Esophagus muscularis mucosa (tissue), 4 donors: ENCODE measurements at places on chromosomes 6 and 20. TPM values are rescaled to one million over a fixed set of nuclear protein-coding genes. Genes with fewer than 3 reads are reported as not detected.

The LRP11 gene
- total RNA-seq = 21.9 TPM

DNA sequence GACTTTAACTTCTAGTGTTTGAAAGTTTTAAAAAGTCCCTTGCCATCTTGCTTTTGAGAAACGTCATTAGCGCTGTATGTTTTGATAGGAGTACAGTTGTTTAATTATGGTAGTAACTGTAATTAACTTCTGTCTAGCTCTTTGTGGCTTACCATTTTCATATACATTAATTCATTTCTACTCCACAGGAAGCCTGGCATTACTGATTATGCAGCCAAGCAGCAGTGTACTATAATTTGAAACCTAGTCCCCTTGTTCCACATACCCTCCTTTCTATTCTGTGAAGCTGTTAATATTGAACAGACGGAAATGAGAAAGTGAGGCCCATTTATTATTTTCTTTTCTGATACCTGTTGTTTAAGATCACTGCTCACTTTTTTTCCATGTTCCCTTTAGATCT, 235.4 kb downstream of the CDKAL1 start:
- DNase-seq = no peak

GRCh38 chr6:83292900-83293843, 100.0 kb downstream of the RWDD2A start:
- no peak for DNase-seq

GRCh38 chr6:170149681-170150589, 140.9 kb downstream of the DLL1 start:
- DNase-seq = no peak

DNA sequence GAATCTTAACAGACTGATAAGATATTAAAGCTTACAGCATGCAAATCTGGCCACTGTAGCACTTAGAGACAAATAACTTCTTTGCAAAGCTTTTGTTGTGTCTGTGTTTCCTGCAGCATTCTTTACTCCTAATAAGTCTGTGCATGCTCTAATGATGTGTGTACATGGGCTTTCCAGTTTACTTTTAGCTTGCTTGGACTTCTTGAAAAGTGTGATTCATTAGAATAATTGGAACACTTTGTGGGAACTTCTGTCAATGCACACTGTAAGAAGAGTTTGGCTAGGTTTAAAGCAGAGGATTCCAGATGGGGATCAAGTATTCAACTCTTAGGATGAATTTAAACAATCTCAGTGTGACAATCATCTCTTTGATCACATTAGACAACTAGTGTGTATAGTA, 22.1 kb upstream of the TINAG start:
- DNase-seq = no peak

DNA sequence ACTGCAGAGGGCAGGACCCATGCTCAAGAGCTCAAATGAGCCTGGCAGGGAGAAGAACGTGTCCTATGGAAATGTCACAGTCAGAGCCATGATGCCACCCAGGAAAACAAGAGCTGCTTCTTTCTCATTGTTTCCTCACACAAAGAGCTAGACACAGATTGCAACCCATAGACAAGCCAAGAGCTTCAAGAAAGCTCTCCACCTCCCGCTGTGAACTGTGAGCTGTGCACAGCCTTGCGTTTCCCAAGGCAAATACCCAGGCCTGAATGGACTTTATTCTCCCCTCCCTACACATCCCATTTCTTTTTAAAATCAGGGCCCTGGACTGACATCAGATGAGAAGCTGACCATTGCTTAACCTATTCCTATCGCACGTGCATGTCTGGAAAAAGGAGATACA, 388.8 kb downstream of the RNGTT start:
- DNase-seq = no peak

GRCh38 chr6:122994256-122994655, 1.8 kb upstream of the CLVS2 start:
- no peak for DNase-seq
